Sigmoid colon (tissue), 7 donors: ENCODE measurements at places on chromosomes 16 and 17. TPM values are rescaled to one million over a fixed set of nuclear protein-coding genes. Genes with fewer than 3 reads are reported as not detected.

DNA sequence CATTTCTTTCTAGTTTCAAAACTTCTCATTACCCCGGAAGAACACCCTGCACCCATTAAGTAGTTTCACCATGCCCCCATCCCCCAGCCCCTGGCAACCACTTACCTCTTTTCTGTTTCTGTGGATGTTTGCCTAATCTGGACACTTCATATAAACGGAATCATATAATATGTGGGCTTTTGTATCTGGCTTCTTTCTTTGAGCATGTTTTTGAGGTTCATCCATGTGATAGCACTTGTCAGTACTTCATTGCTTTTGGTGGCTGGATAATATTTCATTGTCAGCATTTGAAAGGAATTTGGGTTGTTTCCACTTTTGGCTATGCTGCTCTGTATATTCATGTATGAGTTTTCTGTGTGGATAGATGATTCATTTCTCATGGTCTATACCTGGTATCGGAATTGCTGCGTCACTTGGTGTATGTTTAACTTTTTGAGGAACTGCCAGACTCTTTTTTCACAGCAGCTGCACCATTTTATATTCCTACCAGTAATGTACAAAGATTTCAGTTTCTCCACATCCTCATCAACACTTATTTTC, 30.0 kb upstream of the SLC5A10 start:
- peak; percentile 59 for DNase-seq

GRCh38 chr17:33234930-33235685, 58.0 kb downstream of the ASIC2 start:
- peak; percentile 85 for DNase-seq

- DNase-seq, result no peak
These were observed 37.4 kb downstream of the CLEC16A start for GRCh38 chr16:10981697-10982216.

DNA sequence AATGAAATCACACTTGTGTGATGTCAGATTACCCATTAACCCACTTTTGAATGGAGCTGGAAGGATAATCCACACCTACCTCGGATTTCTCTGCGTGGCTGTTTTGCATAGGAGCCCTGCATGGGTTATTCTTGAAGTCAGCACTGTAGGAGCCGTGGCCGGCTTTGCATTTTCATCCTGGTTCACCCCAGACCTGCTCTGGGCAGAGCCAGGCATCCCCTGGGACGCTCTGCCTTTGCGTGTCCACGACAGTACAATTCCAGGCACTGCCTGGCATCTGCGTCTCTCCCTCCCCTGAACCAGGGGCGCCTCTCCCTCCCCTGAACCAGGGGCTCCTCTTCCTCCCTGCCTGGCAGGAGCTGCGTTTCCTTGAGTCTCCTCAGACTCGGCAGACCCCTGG, 29.7 kb upstream of the ZNF750 start:
- DNase-seq, result no peak

- DNase-seq, result peak; percentile 72
These were observed 209.4 kb upstream of the FOXF1 start for GRCh38 chr16:86300746-86301481.

DNA sequence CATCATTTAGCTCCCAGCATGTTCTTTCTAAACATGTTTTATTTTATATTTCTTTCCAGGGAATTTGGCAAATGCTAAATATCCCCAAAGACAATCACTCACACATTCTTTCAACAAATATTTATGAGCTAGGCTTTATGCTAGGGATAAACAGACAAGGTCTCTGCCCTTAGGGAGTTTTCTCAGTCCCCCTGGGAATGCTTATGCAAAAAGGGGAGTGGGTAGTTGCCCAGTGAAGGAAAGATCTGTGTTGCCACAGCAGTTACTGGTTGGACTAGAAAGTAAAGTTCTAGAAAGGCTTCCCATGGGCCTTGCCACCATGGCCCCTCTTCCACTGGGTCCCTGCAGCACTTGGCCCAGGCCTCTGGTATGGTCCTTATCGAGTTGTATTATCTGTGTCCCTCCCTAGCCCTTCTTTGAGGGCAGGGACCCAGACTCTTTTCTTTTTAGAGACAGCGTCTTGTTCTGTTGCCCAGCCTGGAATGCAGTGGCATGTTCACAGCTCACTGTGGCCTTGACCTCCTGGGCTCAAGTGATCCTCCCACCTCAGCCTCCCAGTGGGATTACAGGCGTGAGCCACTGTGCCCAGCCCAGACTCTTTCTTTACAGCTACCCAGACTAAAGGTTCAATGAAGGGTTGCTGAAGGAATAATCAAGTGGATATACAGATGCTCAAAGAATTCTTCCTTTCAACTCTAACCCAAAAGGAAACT, 78.0 kb downstream of the YPEL2 start:
- DNase-seq, result no peak

DNA sequence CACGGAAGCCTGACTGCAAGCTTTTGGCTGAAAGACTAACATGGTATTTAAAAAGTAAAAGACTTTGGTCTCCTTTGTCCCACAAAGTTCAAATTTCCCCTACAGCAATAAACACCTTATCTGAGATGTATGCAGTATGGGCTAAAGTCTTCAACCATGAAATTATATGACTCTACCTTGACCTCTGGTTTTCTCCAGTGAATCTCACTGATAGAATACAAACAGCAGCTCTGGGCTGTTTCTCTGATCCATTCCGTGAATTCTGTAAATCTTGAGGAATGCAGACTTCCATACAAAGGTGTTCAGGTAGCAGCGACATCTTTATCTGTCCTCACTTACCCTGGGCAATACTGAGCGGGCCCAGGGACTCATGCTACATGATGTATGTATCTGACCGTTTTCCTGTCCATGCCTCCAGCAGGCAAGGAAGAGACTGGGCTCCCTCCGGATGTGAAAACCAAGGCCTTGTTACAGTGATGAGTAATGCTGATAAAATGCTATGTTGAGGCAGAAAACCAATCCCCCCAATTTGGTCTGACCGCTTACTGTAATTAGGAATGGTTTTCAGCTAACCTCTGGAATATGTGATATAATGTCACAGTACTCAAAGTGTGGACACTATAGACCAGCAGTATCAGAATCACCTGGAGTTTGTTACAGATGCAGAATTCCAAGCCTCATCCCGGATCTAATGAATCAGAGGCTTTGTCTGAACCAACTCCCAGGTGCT, 589.8 kb downstream of the HS3ST4 start:
- DNase-seq, result no peak

CLEC18C gene
- total RNA-seq, result not detected

PRSS33 gene
- not detected for total RNA-seq

FBXW10 gene
- not detected for total RNA-seq

PIK3R6 gene
- not detected for total RNA-seq

SAMD14 gene
- 0.54 TPM for total RNA-seq

VWA3A gene
- total RNA-seq, result not detected

CHST4 gene
- not detected for total RNA-seq

CHST6 gene
- 2.5 TPM for total RNA-seq
